Sciatic nerve (tissue), 2 donors: ENCODE measurements at places on chromosomes 11 and 22. TPM values are rescaled to one million over a fixed set of nuclear protein-coding genes. Genes with fewer than 3 reads are reported as not detected.

The ACR gene
- 1.5 TPM for total RNA-seq

The TPBGL gene
- total RNA-seq, result 0.31 TPM

DNA sequence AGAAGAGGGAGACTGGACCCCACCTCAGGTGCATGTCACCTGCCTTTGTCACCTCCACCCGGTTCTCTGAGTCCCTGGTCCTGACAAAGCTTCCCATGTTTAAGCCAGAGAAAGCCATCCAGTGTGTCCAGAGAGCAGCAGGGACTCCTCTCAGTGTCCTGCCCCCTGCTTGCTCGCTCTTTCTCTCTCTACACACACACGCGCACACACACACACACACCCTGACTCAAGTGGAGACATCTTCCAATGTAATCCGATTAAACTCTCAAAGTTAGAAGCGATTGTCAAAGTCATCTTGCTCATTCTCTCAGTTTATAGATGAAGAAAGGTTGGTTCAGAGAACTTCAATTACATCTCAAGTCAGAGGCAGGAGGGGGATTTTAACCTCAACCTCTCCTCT, 19.7 kb upstream of the PHF21B start:
- DNase-seq, result no peak

- no peak for DNase-seq
Observed at GRCh38 chr22:45720839-45721378, 49.3 kb downstream of the ATXN10 start.

GRCh38 chr11:9347100-9347499, 32.7 kb upstream of the TMEM41B start:
- no peak for DNase-seq

GRCh38 chr11:117037975-117038350, 60.3 kb downstream of the SIK3 start:
- DNase-seq, result no peak
